ENCODE measurements at places on chromosomes 2 and 18.

- no peak for DNase-seq
These were observed 131.3 kb upstream of the DAPL1 start for GRCh38 chr2:158663796-158664195.

GRCh38 chr2:178756343-178756742, 50.9 kb downstream of the TTN start:
- DNase-seq = no peak

DNA sequence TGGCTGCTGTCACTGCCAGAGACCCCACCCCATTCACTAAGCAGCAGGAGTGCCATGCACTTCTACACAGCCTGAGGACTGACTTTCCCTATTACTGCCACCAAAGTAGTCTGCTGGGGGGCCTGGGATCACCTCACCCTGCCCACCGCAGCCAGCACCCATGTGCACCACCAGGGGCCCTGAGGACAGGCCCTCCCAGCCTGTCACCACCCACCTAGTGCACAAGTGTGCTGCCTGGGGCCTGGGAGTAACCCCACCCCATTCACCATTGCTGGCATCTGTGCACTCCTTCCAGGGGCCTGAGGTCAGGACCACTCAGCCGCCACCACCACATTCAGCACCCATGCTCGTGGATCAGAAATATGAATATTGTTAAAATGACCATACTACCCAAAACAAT, 247.8 kb upstream of the NCKAP5 start:
- DNase-seq = no peak

- no peak for DNase-seq
These were observed 63.5 kb upstream of the CTLA4 start for GRCh38 chr2:203804070-203804469.

GRCh38 chr2:63589148-63589958, 590 bp downstream of the MDH1 start:
- no peak for DNase-seq

All from mucosa of gallbladder (tissue), 1 donor.